LoVo (cell line): ENCODE measurements at places on chromosomes 6 and 20.
A peak's percentile ranks its signal among the peaks of the same experiment; 100 is the strongest.

GRCh38 chr20:8917084-8917483 lies 151.8 kb upstream of the PLCB4 start:
- DNase-seq, result no peak

- DNase-seq, result no peak
These were observed 49.1 kb upstream of the UBR2 start for GRCh38 chr6:42514745-42515144.

- DNase-seq, result no peak
These were observed 20.3 kb upstream of the GTF3C6 start for GRCh38 chr6:110938171-110938570.

DNA sequence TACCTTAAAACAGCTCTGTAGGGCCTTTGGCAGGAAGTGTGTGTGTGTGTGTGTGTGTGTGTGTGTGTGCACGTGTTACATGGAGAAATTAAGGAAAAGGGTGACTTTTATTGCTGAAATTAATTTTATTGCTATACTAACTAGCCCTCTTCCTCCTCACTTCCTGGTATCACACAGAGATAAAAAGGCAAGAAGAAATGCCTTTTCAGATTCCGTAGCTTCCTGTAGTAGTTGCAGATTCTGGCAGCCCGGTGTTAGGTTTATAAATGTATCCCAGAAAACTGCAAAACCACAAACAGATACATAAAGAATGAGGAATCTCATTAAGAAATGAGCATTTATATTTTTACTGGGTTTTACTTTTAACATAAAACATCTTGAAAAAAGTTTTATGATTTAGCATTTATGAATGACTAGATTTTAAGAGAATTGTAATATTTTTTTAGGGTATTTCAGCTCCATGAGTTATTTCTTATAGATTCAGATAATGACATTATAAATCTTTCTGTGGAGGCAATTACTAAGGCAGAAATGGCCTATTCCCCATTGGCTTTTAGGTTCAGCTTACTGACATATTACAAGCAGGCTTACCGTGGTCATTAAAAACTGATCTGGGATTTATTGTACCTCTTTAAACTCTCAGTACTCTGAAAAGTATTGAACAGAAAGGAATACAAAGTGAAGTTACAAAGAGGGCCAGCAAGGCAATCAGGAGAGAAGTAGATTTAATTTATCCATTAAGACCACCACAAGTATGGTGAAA lies 249.1 kb upstream of the TSHZ2 start:
- no peak for DNase-seq

DNA sequence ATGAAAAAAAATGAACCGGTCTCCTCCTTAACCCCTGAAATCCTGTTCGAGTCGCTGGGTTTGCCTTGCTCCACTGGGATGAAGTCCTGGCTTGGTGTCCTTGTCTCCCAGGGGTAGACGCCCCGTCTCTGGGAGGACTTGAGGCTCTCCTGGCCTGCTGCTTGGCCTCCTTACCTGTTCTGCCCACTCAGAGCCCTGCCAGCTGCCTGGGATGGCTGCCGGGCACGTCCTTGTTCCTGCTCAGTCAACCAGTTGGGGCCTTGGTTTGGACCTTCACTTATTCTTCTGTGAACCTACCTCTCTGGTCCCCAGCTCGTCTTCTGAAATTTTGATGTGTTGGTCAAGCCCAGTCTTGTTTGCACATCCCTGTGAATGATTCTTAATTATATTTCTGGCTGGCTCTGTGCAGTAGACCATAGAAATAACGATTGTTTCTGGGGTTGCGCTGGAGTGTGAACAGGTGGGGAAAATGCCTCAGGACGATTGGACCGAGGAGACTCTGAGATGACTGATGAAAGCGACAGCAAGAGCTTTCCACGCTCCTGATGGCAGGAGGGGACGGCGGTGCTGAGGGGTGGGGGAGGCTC lies 126.5 kb upstream of the ESR1 start:
- DNase-seq, result no peak

- peak; percentile 23 for DNase-seq
These were observed 80.9 kb downstream of the HAO1 start for GRCh38 chr20:7859356-7859802.

DNA sequence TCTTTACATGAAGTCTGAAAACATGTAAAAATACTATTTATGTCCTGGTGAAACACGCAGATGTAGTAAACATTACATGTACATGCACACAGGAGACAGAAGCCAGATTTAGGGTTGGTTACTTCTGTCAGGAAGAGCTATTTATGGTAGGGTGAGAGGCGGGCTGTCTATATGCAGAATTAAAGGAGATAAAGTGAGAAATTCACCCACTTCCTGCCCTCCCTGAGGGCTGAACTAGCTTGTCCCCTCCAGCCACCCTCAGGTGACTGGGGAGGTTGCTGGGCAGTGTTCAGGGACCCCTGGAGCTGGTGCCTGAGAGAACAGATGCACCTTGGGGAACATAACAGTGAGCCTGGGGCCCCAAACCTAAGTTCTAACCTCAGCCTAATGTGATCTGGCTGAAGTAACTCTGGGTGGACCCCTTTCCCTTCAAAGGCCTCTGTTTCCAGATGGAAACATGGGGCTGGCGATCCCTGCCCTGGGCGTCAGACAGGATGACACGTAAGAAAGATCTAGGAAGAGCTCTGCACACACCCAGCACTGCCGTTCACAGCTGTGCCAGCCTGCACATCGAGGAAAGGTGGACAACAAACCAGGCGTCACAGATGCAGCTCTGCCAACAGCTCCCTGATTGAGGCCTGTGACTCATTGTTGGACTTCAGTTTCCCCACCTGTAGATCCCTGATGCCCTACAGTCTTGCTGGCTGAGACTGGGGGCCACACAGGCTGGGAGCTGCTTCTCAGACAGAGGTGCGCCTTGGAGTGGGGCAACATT lies 1.3 kb downstream of the PI16 start:
- no peak for DNase-seq

DNA sequence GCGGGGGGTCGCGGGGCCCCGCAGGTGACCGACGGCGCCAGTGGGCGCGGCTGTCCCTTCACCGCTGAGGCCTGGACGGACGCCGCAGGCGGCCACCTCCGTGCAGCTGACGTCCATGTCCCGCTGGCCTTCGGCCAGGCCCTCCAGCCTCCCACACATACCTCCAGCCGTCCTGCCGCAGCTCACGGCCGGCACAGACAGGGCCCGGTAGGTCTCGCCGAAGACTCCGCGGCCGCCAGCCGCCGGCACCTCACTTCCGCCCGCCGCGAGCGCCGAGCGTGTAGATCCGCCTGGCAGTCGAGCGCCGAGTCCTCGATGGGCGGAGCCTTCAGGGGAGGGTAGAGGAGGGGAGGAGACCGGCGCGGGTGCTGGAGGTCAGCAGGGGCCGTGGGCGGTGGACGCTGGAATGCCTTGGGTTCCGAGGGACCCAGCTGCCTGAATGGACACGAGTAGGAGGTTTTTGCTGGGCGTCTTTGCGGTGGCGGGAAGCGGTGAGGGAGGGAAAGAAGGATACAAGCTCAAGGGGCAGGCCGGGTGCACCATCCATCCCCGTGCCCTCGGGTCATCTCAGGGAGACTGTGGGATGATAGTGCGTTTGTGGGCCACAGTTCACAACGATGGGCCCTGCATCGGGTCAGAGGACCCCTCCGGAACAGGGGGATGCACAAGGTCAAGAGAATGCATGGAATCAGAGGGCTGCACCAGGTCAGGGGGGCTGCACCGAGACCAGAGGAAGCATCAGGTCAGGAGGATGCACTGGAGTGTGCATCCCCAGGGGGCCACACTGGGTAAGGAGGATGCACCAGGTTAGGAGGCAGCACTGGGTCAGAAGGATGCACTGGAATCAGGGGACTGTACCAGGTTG lies at the start of gene EXOC2:
Gene EXOC2, minus strand, starts transcription at position 282 of the 865 bp plus-strand sequence. CDS start 55,321 bp downstream, outside the sequence.
- DNase-seq, result peak; percentile 85

- DNase-seq, result peak; percentile 78
These were observed 96.6 kb downstream of the CDKAL1 start for GRCh38 chr6:20630617-20631548.

GRCh38 chr20:5973172-5973571 lies 22.7 kb downstream of the MCM8 start:
- DNase-seq, result no peak

DNA sequence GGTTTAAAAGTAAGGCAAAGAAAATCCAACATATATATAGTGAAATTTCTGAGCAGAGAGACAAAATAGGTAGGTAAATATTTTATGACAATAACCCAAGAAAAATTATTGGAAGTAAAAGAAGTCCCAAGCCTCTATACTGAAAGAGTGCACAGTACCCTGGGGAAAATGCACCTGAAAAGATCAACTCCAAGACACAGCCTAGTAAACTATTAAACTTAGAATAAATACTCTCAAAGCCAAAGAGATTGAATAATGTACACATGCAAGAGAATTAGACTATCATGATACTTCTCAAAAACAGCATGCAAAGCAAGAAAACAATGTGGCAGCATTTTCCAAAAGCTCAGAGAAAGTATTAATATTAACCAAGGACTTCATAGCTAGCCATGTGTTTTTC lies 676.8 kb upstream of the CHD6 start:
- DNase-seq, result no peak

DNA sequence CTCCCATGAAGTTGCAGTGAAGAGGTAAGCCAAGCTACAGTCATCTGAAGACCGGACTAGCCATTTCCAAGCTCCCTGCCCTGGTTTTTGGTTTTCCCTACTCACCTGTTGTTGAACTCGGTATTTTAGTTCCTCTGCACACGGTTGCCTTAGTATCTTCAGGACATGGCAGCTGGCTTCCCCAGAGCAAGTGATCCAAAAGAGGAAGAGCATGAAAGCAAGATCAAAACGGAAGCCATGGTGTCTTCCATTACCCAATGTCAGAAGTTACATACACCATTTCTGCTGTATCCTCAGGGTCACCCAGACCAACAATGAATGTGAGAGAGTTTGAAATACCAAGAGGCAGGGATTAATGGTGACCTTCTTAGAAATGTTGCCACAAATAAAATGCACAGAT lies 276.6 kb upstream of the CNR1 start:
- DNase-seq, result no peak

DNA sequence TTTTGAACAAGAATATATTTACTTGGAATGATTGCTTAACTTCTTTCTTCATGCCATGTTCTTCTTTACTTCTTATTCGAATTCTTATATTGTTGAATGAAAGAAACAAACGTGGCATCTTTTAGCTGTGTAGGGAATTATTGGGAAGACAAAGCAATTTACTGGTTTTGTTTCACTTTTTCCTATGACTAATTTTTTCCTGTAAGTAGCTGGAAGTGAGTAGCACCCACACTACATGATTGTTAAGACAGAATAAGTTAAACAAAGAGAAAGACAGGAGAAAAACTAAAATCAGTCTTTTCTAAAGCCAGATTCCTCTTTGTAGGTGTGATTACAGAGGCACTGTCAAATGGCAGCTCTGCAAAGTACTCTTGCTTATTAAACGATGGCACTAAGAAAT lies 593.4 kb downstream of the EYS start:
- DNase-seq, result no peak

DNA sequence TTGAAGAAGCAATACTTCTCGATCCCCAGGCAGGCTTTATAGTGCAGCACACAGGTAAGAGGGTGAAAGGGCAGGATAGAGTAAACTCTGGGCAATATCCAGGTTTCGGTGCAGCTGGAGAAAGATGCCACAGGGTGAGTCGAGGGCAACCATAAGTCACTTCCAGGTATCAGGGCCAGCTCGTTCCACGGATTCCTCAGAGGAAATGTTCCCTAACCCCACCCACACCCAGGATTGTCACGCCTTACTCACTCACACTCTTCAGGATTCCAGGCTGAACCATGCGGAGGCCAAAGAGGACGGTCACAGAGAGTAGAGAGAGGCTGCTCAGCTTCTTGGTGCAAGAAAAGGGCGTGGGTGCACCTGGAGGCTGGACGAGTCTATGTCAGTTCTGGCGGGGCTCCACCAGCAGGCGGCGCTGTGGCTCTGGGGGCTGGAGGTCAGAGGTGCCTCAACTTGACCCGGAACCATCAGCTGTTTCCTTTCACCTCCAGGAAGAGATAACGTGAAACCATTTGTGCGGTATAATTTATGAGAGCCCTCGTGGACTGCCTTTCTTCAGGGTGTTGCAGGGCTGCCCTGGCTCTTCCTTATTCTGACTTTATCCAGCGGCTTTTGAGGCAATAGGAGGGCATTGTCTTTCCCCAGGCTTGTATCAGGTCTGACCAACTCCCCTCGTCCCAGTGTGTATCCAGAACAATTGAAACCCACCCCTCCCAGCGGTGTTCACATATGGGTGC lies 14.5 kb upstream of the WFDC12 start:
- DNase-seq, result peak; percentile 81

DNA sequence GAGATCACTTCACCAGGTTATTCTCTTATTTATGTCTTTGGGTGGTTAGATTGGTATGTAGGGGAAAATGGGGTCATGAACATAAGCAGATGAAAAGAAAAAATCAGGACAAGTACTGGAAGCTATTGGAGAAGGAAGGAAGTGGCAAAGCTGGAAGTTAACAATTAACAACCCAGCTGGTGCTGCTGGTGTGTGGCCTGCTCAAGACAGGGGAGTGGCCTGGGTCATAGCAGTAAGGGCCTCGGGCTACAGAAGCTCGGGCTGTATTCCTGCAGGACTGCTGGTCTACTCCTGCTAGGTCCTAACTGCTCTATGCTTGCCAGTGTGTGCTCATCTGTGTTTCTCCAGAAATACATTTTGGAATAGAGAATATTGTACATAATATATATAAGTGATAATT lies 19.6 kb downstream of the MYLIP start:
- peak; percentile 18 for DNase-seq

GRCh38 chr6:8627085-8627861 lies 191.9 kb upstream of the SLC35B3 start:
- peak; percentile 11 for DNase-seq

- no peak for DNase-seq
These were observed 1.7 kb downstream of the SNX21 start for GRCh38 chr20:45835329-45835765.

GRCh38 chr20:51799401-51799860 lies 2.9 kb downstream of the SALL4 start:
- no peak for DNase-seq

DNA sequence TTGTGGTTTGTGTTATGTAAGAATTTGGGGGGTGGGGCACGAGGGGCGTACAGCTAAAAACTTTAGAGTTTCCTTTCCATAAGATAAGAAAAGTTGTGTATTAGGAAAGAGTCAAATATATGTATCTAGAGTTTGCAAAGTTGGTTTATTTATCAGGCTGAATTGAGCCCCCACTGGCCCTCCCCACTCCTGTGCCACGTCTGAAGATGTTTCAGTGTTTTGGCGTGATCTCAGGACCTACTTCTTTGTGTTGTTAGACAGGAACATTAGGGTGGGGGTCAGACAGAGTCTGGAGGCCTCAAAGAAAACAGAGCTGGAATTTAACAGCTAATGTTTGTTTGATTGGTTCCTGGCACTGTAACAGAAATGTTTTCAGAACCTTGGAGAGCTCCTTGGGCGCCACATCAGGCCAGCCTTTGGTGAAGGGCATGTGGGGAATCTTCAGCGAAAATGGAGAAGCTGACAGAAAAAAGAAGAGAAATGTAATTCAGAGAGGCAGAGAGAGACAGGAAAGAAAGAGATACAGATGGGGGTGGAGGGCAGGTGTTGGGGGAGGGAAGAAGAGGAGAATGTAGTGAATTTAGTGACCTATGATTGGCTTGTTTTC lies 674 bp downstream of the NRSN1 start:
- peak; percentile 64 for DNase-seq

DNA sequence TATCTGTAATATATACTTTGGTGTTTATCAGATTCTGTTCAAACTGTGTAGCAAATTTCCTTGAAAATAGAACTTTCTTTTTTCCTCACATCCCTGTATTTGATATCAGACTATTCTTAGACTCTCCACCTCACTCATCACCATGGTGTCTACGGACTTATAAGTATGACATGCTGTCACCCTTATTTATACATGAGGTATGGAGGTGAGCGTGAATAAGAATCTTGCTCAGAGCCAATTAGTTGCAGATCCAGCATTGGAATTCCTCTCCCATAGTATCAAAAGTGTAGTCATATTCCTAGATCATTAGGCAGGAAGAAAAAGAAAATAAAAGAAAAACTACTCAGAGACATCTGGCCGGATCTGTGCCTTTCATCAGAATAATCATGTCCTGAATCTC lies 43.0 kb downstream of the TPD52L1 start:
- no peak for DNase-seq
